ENCODE measurements at places on chromosomes 12 and 14.

DNA sequence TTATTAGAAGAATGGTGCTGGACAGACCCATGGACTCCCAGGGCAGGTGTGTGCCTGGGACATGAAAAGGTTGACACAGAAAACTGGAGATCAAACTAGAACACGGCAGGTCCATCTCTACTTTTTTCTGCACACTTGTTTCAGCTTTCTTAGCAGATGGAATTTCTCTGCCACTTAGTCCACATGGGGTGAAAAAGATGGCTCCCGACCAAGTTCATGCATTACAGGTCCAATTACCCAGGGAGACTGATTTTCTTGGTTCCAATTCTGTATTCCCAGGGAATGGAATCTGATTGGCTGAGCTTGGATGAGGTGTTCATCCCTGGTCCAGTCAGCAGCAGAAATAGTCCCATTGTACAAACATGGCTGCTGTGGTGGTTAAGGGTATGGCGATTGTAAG lies 238.9 kb upstream of the SRRM4 start:
- no peak for DNase-seq

DNA sequence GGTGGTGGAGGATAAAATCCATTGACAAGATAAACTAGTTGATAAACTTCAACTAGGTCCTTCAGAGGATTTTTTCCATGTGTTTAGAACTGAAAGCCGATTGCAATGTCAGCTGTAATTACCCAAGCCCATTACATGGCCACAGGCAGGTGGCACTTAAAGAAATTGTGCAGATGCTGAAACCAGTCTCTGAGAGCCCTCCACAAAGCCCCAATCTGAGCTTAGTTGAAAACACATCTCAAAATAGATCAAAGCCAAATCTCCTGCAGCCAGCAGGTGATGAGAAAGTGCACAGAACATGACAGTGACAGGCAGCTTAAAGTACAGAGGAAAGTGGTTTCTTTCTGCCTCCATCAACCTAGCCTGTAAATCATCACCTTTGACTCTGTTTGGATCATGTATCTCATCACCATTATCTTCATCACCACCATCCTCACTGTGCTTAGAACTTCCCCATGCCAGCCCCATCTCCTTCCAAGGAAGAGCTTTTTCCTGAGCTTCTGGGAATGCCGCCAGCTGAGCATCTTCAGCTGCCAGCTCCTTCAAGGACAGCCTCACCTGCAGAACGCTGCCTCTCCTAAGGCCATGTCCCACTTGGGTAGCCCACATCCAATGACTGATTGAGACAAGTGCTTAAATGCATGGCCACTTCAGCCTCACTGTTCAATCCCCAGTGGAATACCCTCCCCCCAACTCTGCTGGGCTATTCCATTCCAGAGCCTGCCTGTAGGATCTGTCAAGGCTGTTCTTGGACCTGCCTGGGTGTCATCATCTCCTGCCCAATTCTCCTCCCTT lies 219.5 kb upstream of the TMEM132C start:
- no peak for DNase-seq

- DNase-seq: no peak
These were observed 93.2 kb downstream of the CHST11 start for GRCh38 chr12:104549815-104550480.

DNA sequence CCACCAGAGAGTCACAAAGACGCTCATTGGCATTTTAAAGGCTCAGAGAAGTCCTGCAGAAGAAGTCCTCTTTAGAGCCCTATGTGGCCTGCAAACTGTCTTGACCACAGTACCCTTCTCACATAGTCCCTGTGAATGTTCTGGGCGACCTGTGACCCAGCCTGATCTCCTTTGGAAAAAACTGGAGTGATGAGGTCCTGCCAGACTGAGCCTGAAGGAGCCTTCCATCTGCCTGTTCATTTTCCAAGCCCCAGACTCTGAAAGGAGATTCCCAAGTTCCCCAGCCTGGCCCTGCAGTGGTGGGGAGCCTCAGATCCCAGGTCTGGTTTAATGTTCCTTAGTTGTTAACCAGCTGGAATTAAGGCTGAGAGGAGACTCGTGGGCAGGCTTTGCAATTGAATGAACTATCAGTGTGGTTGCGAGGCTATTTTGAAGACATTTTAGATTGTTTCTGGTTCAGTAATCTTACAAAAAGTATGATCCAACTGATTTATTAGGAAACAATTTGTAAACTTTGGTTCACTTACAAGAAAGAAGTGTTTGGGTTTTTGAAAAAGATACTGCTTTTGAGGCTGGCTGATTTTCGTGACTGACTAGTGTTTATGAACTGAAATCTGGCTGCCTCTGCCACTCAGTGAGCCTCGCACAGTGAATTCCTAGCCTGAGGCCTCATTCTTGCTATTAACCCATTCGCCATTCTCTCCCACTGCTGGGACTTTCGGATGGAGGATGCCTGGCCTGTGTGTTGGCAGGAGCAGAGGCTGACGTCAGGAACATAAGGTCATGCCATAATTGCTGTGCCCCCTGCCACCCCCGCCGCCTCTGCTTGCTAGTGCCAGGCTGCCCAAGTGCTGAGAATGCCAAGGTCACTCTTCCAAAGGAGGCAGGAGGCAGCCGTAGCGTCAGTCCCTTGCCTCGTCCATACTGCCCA lies 249.0 kb downstream of the CACNA1C start:
- no peak for DNase-seq

DNA sequence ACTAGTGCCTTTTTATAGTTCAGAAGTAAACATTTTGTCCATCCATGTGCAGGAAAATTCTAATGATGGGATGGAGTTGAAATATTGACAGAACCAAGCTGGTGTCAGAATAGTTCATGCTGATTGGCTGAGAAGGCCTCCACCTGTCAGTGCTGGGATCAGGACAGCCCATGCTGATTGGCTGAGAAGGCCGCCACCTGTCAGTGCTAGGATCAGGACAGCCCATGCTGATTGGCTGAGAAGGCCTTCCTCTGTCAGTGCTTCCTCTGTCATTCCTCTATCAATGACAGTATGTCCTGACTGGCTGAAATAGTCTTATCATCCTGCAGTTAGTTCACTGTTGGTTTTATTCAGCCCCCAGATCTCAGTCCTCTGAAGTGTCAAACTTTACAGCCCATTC lies 95.7 kb downstream of the PPP2R5C start:
- DNase-seq: no peak

GRCh38 chr12:11819643-11820042 lies 170.2 kb downstream of the ETV6 start:
- no peak for DNase-seq

GRCh38 chr14:95480109-95480886 lies 36.2 kb downstream of the SYNE3 start:
- no peak for DNase-seq

DNA sequence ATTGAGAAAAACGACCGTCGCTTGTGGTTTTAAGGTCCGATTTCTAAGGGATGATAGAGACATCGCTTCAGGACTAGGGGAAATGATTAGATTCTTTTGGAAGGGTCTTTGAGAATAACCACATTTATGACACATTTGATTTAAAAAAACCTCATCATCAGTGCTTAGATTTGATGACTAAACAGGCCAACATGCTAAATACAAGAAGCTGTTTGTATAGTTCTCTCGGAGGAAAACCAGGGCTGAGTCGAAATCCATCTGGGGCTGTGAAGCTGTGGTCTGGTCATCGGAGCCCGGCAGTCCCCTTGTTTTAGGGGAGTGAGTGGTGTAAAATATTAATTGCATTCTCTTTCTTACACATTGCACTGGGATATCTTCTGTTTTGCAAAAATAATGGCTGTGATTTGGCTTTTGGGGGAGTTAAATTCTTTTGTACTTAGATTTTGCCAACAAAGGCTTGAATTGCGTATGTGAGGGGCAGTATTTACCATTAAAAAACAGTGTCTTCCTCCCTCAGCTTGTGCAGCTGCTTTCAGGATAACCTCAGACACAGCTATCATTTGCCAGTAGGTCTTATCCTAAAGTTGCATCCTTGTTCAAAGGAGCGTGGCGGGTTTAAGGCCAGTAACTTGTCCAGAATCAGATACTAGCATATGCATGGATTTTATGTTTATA lies 550 bp downstream of the GNG2 start:
- no peak for DNase-seq

GRCh38 chr12:131908092-131909080 lies 14.0 kb downstream of the ULK1 start:
- DNase-seq: no peak

GRCh38 chr14:54354096-54354495 lies 42.7 kb upstream of the CDKN3 start:
- DNase-seq: no peak

DNA sequence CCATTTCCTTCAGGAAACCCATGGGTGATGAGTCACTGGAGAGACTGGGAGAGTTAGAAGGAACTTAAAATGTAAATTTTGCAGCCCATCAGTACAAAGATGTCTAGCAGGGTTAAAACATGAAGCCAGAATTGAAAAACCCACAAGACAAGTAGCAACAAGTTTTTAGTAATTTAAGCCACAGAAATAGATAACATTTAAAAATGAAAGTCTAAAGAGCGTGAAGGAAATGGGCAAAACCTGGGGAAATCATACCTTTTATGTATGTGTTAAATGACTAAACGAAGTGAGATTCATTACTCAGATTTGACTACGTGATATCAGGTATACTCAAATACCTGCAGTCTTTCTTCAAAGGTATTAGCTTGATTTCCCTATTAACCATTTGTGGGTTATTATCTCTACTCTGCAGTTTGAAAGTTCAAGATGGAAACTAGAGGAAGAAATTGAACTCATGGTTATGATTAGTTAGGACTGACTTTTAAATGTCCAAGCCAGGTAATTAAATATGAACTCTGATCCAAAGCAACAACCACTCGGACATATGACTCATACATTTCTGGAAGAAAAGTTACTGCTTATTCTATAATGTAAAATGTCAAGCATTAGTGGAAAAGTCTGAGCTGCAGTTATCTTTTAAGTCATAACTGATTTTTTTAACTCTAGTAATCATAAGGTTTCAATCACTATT lies 84.1 kb downstream of the ITPR2 start:
- no peak for DNase-seq

DNA sequence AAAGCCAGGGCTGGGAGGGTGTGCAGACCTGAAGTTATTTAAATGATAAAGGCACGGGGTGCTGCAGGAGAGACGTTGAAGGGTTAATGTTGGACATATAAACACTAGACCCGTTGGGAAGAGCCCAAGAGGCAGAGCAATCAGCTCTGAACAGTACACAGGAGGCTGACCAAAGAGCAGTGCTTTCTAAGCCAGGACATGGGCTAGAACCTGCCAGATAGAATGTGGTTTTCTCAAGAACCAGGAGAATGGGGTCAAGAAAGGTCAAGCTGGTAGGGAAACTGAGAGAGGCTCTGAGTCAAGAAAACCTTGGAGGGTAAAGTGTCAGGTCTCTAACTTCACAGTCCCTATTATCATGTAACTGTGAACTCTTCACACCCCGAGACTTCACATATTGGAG lies 143.2 kb upstream of the EEA1 start:
- no peak for DNase-seq
